Fibroblast of skin of abdomen (primary cell): ENCODE measurements at places on chromosomes 3 and 15.

GRCh38 chr15:98951493-98952320, 55.9 kb downstream of the PGPEP1L start:
- no peak for DNase-seq

- no peak for DNase-seq
Measured at GRCh38 chr3:170056710-170057454, 19.1 kb downstream of the GPR160 start.

DNA sequence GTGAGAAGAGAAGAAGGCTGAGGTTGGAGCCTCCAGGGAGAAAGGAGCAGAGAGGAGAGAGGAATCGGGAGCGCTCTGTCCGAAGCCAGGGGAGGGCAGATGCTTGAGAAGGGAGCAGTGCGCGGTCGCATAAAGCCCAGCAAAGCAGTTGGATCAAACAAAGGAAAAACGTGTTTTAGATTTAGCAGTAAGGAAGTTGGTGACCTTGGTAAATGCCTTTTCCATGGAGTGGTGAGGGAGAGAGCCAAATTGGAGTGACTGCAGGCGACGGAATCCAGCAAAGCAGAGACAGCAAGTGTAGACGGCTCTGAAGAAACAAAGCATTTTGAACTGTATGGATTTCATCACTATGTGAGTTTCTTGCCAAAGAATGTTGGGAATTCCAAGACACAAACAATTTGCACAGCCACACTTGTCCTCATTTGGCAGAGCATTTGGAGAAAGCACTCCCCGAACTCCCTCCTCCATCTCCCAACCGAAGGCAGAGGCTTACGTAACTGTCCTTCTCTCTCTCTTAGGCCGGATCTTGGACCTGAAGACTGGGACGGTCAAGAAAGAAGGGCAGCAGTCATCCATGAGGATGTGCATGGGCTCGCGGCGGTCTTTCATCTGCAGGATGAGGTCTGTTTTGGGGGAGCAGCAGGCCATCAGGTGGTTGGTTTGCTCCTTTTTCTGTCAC, 103.6 kb downstream of the ARNT2 start:
- peak; percentile 99 for DNase-seq

- peak; percentile 32 for DNase-seq
Measured at GRCh38 chr3:143120716-143121240, 1.2 kb downstream of the CHST2 start.

DNA sequence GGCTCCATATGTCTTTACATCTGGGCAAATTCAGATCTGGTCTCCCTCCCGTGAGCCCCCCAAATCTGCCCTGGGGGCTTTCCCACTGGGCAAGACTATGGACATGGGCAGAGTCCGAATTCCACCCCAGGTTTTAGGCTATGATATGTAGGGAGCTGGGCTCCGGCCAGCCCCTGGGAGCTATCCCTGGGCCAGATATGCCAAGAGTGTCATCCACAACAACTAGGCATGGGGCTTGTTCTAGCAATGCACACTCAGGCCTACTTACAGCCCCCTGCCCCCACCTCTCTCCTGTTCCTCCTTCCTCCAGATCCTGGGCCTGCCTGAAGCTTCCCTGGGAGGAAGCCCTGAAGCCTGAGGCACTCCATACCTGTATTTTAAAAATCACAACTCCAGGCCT, 622 bp downstream of the XIRP1 start:
- no peak for DNase-seq

GRCh38 chr15:34027606-34028005, 11.4 kb downstream of the AVEN start:
- DNase-seq: no peak

DNA sequence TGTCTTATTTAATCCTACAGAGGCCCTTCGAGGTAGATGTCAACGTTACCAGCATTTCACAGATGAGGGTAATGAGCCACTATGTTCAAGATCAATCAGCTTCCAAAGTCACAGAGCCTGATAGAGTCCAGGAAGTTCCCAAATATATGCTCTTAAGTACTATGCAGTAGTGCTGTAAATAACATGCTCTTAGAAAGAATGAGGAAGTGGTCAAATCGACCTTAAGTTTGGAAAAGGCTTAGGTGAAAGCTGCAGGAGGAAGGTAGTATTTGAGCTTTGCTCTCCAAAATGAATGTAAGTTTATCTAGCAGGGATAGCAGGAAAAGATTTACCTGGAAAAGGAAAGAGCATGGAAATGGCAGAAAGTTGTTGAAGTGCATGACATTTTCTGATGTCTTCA, 234.0 kb downstream of the RBMS3 start:
- no peak for DNase-seq

GRCh38 chr15:80503319-80503952, 99.3 kb downstream of the ARNT2 start:
- DNase-seq: peak; percentile 47

DNA sequence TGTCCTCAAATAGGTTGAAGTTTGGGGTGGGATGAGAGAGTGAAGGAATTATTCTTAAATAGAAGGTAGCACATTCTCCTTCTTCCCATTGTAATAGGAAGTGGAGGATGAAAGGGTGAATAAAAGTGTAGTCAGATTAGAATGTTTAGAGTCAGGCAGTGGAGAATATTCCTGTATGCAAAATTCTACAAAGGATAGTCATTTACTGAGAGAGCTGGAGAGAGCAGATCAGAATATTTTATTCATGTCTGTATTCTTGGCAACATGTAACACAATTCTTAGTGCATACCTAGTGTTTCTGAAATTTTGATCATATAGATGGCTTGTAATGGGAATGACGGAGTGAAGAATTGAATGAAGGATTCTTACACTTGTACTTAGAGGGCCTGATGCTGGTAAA, 139.1 kb downstream of the LSAMP start:
- no peak for DNase-seq

GRCh38 chr3:12756175-12756574, 2.9 kb downstream of the TMEM40 start:
- DNase-seq: no peak

DNA sequence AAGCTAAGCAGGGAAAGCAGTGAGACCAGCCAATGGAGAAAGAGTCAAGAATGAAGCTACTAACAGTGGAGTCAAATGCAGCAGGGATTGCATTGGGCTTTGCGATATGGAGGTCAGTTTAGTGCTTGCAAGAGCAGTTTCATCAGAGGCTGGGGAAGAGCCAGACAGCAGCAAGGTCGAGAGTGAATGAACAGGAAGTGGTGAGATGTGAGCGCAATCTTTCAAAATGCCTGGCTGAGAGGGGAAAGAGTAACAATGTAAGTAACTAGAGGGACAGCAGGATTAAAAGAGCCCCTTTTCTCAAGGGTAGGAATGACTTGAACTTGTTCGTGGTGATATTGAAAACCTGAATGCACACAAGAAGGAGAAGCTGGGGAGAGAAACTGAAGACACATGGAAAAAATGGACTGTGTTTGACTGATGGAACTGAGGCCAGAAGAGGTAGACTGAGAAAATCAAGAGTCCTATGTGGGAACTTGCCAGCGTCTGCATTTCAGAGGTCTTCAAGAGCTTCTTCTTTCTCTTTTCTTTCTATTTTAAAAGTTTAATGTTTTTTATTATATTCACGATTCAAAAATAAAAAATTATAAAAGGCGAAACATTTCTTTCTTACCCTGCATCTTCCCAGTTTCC, 30.6 kb upstream of the GPR160 start:
- DNase-seq: peak; percentile 63

- no peak for DNase-seq
Measured at GRCh38 chr15:42151736-42152135, 4.7 kb downstream of the PLA2G4F start.

- no peak for DNase-seq
Measured at GRCh38 chr3:78129707-78130106, 1089.8 kb downstream of the ROBO2 start.

GRCh38 chr3:108088697-108089096, 2.1 kb downstream of the CD47 start:
- peak; percentile 44 for DNase-seq

DNA sequence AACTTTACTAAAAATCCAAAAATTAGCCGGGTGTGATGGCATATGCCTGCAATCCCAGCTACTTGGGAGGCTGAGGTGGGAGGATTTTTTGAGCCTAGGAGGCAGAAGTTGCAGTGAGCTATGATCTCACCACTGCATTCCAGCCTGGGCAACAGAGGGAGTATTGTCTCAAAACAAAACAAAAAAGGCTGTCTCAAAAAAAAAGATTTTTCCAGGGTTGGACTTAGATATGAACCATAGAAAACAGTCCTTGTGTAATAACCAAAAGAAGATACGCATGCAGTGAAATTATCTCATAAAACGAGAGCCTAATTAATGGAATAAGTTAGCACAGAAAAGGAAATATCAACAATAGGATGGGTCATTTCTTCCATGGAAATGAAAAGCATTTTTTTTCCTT, 320.4 kb upstream of the RASGRP1 start:
- DNase-seq: peak; percentile 42

DNA sequence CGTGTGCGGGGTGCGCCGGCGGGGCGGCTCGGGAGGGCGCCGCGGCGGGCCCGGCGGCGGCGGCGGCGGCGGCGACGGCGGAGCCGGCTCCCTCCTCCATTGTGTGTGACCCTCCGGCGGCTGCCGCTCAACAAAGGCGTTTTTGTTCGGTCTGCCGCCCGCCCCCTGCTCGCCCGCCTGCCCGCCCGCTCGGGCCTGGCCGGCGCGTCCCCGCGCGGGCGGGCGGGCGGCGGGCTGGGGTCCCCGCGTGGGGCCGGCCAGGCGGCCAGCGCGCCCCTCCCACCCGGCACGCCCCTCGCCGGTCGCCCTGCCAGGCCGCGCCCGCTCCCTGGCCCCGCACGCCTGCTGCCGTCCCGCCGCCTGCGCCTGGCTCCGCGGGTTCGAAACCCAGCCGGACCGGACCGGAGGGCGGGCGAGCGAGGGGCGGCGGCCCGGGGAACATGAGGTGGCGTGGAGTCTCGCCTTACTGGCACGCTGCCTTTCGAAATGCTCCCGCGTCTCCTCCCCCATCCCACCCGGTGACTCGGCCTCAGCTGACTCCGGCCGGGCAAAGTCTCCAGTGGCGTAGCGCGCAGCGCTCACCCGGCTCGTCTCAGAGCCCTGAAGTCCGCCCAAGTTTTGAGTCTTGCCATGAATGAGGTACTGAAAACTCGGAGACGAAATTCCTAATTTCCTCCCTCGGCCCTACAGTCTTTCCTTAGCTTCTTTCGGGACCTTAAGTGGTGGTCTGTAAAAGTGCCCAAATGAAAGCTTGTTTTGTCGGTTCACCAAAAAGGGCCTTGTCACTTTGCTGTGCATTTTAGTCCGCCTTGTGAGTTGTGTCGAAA, 588 bp downstream of the MAPK6 start:
- peak; percentile 83 for DNase-seq

GRCh38 chr3:12947504-12948369, 106.4 kb upstream of the RPL32 start:
- peak; percentile 83 for DNase-seq

GRCh38 chr3:150779402-150779858, 16.5 kb upstream of the SIAH2 start:
- no peak for DNase-seq

DNA sequence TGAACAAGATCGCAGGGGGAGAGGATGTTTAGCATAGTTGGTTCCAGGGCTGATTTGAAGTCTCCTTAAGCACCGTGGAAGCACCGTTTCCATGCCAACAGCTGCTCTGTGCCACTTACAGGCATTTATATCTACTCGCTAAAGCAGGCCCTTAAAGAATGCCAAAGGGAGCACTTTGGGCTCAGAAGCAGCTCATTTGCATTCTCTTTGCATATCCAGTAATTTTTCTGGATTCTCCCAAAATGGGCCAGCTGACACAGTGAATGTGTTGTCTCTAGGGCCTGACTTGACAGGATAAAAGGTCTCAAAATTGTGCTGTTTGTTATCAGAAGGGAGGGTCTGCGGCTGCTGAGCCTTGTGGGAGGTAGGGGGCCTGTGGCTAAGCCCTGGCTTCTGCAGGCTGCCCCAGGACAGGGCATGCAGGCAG, 138.6 kb downstream of the FBLN2 start:
- DNase-seq: no peak

- DNase-seq: no peak
Measured at GRCh38 chr15:40310993-40311392, 3.3 kb upstream of the PLCB2 start.

- DNase-seq: no peak
Measured at GRCh38 chr3:63779227-63779626, 39.9 kb upstream of the C3orf49 start.

DNA sequence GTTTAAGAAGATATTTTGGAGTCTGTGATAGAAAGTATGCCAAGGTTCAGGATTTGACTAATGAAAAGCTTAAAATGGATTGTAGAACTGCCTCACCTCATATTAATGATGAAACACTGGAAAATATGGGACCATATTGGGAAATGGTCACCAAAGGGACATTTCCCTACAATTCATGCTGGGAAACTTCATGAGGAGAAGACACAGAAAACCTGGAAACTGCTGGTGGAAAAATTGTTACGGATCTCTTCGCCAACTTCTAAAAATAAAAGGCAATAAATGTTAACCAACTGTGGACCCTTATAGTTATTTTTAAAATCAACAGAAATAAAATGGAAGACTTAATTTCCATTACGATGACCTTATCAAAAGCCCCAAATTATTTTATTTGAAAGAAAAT, 97.6 kb upstream of the FRMD4B start:
- DNase-seq: no peak

- DNase-seq: no peak
Measured at GRCh38 chr3:52537726-52538421, 1.5 kb downstream of the UQCC5 start.

- peak; percentile 14 for DNase-seq
Measured at GRCh38 chr3:52429779-52430415, 15.0 kb downstream of the SEMA3G start.

GRCh38 chr3:195591852-195592251, 8.1 kb upstream of the APOD start:
- no peak for DNase-seq

- peak; percentile 66 for DNase-seq
Measured at GRCh38 chr15:72338617-72339321, 18.8 kb upstream of the CELF6 start.

GRCh38 chr15:89105147-89105546, 16.9 kb downstream of the ABHD2 start:
- DNase-seq: peak; percentile 96

GRCh38 chr3:34408088-34408487, 609.7 kb downstream of the PDCD6IP start:
- DNase-seq: no peak

DNA sequence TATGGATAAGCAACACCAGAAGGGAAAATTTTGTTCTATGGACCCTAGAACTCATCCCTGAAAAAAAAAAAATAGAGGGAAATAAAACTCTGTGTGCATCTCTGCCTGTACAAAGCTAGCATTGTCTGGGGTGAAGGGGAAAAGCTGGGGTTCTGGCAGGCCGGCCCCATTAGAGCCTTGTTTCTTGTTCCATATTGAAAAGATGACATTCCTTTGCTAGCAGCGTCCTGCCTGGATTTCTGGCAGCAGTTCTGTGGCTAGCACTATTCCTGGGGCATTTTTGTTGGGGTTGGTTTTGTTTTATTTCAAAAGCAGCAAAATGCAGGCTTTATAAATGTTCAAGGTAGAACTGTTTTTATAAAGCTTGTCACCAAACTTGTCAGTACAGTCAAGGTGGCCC, 45.2 kb downstream of the RARB start:
- no peak for DNase-seq
